Stimulated activated CD8-positive, alpha-beta memory T cell treated with anti-CD3 and anti-CD28 coated beads, Interleukin-7, amount 100 ng/mL, for 1 hour (primary cell): ENCODE measurements at places on chromosomes 3 and 15.

GRCh38 chr15:101539930-101540329 lies 50.4 kb upstream of the PCSK6 start:
- DNase-seq, result no peak

GRCh38 chr3:42702066-42702951 lies at the start of gene HHATL:
TSS of gene HHATL (minus strand) at chr3:42702798. CDS start at chr3:42700826, 1,972 bp downstream.
- no peak for DNase-seq

DNA sequence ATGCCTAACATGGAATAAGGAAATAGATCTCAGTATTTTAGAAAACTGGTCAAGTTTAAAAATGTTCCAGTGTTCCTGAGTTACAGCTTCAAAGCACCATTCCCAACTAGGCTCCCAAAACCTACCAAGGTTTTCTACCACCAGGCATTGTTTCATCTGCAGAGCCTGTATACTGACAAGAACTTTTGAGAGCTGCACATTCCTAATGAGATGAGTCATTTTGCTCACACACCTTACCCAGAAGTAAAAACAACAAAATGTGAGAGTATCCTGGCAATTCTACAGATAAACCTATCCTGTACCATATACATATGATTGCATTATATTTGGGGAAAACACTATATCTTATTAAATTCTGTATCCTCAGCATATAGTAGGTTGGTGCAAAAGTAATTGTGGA lies 90.7 kb downstream of the ATP8B4 start:
- DNase-seq, result no peak

- DNase-seq, result no peak
Observed at GRCh38 chr15:72176743-72177142, 20.8 kb downstream of the GRAMD2A start.

GRCh38 chr3:71490692-71491091 lies 92.8 kb downstream of the FOXP1 start:
- no peak for DNase-seq

- no peak for DNase-seq
Observed at GRCh38 chr3:129196601-129197000, 12.9 kb upstream of the CNBP start.

GRCh38 chr3:177300039-177300833 lies 103.0 kb upstream of the TBL1XR1 start:
- DNase-seq, result no peak

DNA sequence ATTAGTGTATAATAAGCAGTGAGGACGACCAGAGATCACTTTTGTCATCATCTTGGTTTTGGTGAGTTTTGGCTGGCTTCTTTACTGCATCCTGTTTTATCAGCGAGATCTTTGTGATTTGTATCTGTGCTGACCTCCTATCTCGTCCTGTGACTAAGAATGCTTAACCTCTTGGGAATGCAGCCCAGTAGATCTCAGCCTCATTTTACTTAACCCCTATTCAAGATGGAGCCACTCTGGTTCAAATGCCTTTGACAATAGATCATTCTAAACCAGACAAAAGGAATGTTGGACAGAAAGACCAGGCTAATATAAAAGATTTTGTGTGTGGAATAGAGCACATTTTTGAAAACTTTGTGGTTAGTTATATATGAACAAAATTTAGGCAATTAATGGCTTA lies 618.5 kb upstream of the BCHE start:
- DNase-seq, result no peak

GRCh38 chr15:53034767-53035245 lies 244.7 kb upstream of the ONECUT1 start:
- no peak for DNase-seq

DNA sequence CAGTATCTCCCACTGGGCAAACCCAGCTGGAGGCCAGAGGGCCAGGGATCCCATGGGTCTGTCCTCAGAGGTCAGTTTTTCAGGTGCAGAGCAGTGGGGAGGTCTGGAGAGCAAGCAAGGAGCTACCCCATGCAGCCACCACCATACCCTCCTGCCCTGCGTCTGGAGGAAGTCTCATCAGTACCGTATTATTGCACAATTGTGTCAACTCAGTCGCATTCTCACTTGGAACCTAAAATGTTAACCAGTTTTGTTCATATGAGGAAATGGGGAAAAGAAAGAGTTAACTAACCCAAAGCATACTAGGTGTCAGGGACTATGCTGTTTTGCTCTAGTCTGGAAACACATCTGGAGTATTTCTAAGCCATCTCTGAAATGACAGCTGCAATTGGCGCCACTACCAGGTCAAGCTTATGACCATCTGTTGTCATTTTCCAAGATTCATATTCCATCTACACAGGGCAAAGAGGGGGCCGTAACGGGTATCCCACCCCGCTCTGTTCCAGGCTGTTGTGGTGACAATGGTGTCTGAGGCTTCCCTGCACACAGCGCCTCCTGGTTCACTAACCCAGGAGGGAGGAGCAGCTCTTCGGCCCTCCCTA lies 16.9 kb upstream of the APBA2 start:
- no peak for DNase-seq
